ENCODE measurements at places on chromosomes 7 and 10.

- DNase-seq: peak; percentile 47
Measured at GRCh38 chr10:70558871-70559810, 43.4 kb downstream of the PRF1 start.

- no peak for DNase-seq
Measured at GRCh38 chr7:49580000-49580399, 193.4 kb upstream of the VWC2 start.

DNA sequence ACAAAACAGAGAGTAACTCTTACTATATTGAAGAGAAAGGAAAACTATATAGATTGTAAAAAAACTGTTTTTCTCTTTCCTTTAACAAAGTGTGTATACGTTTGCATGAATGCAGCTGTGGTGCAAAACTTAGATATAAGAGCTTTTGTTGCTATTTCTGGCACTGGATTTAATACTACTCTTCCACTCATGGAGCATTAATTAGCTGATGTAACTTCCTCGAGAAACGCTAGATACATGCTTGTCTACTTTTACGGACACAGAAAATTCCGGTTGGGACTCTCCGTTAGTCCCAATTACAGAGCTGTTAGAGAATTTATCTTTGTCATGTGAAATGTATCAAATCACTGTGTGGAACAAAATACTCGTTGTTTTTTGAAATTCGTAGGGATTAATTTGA lies 135.5 kb downstream of the ZNF22 start:
- DNase-seq: no peak

- DNase-seq: no peak
Measured at GRCh38 chr7:36633377-36633776, 90.9 kb downstream of the AOAH start.

DNA sequence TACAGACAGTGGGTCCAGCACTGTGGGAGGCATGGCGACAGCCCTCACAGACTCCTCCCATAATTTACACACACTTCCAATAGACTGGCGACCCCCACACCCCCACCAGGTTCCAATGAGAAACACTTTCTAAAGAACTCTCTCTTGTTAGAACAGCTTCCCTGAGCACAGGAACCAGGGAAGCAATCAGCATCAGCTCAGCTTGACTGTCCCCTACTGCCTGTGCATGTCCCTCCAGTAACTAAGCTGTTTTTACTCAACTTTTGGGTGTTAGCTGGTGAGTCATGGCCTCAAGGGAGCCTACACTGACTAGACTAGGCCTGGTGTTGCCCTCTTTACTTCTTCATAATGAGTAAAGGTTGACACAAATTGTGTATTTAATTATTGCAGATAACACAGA lies 32.6 kb upstream of the HERPUD2 start:
- DNase-seq: no peak

DNA sequence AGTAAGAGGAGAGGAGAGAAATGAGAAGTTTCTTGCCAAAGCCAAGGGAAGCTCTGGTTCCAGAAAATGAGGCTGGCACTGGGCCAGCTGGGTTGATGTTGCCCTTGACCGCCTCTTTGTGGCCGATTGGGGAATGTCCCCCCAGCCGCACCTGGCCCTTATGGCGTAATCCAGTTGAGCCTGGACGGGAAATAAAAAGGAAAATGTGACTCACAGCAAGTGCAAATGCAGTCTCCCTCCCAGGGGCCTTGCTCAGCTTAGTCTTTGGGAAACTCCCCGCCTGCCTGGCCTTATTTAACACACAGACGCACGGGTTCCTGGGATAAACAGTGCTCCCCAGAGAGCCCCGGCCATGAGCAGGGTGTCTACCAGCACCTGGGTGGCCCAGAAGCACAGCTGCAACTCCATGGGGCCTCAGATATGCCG lies 174.8 kb downstream of the KIAA1217 start:
- DNase-seq: no peak

GRCh38 chr7:151661587-151661986 lies 141.9 kb upstream of the RHEB start:
- no peak for DNase-seq

GRCh38 chr7:88465600-88465999 lies 158.9 kb upstream of the STEAP4 start:
- no peak for DNase-seq

DNA sequence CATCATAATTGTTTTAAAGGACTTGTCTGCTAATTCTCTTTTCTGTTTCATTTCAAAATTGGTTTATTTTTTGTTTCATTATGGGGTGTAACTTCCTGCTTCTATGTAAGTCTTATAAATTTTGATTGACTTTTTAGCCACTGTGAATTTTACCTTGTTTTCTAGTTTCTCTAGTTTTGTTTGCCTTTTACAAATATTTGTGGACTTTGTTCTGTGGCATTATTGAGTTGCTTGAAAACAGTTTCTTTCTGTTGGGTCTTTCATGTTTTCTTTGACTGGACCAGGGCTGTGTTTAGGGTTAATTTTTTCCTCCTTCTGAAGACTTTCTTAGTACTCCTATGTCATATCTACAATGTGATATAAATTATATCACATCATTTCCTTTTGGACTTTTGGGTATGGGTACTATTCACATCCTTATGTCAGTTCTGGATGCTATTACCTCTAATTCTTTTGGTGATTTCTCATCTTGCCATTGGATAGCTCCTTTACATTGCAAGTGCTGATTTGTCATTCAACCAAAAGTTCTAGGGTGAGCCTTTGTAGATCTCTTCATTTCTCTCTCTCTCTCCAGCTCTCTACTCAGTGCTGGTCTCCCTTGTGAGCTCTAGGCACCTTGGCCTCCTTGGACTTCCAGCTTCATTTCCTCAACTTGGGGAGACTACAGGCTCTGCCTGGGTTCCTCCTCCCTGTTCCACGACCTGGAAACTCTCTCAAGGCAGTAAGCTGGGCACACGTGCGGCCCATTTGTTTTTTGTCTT lies 36.9 kb downstream of the MLLT10 start:
- DNase-seq: no peak

GRCh38 chr10:79449181-79450146 lies 4.0 kb upstream of the ZCCHC24 start:
- no peak for DNase-seq

DNA sequence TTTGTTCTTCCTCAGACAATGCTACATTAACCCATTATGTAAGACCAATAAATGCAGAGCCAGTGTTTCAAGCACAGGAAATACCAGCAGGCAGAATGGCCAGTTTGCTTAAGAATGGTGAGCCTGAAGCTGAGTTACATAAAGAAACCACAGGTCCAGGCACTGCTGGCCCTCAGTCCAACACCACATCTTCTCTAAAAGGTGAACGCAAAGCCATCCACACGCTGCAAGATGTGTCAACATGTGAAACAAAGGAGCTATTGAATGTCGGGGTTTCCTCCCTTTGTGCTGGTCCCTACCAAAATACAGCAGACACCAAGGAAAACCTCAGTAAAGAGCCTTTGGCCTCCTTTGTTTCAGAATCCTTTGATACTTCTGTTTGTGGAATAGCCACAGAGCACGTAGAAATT lies 63.8 kb downstream of the TASOR2 start:
- DNase-seq: no peak

DNA sequence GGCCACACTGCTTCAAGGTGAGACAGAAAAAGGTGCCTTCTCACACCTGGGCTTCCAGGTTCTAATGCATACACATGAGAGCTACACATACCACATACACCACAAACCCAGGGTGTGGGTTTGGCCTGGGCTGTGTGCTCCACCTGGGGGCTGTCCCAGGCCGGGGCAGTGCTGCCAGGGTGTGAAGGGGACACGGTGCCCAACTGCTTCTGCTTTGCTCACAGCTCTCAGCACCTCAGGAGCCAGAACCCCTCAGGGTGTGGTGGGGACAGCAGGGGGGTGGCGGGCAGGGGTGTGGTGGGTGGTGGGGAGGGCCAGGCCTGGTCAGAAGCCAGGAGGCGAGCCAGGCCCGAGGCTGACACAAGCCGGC lies 51.1 kb downstream of the TMEM209 start:
- no peak for DNase-seq

DNA sequence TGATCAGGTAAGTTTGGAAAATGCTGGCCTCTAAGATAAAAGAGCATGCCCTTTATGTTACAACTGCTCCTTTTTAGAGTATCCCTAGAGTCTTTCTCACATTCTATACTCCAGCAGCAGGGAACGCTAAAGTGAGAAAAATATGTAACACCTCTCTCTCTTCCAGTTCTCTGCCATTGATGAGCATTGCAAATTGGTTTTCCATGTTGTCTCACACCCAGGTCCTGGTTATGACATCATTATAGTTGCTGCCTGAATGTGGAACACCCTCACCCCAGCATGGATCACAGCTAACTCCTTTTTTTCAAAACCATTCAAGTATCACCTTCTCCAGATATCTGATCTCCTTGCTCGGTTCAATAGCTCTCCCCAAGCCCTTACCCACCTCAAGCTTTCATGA lies 84.4 kb downstream of the DGKI start:
- DNase-seq: no peak

DNA sequence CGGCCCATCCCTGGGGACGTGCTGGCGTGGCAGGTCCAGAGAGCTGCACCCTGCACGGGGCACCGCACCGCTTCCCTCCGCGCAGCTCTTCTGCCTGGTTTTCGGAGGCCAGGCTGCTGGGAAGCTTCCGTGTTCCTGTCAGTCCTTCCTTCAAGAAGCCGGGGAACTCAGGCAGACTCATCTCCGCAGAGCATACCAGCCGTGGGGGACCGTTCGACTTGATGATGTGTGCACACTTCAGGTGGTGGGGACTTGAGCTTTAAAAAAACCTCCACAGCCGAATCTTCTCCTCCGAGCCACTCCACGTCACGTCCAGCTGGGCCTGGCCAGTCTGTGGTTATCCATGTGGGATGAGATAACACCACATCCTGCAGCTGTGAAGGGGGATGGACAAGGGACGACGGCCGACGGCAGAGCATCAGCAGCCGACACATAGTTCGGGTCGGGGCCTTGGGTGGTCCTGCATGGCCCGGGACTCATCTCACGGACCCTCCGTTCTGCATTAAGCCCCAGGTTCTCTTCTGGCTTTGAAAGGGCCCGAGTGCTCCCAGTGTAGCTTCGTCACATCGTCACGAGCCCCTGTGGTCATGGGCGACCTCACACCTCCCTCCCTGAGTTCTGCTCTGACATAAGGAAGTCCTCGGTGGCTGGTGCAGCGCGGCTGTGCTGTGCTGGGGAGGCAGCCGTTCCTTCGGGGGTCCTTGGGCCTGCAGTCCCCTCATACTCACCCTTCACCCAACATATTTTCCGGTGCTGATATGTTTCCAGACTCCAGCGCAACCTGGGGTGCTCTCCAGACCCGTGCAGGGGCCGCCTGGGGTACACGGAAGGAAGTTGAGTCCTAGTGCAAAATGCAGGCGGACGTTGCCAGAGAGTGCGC lies 4.5 kb upstream of the BHLHA15 start:
- peak; percentile 1 for DNase-seq

- DNase-seq: no peak
Measured at GRCh38 chr7:42736931-42737330, 174.9 kb downstream of the C7orf25 start.

DNA sequence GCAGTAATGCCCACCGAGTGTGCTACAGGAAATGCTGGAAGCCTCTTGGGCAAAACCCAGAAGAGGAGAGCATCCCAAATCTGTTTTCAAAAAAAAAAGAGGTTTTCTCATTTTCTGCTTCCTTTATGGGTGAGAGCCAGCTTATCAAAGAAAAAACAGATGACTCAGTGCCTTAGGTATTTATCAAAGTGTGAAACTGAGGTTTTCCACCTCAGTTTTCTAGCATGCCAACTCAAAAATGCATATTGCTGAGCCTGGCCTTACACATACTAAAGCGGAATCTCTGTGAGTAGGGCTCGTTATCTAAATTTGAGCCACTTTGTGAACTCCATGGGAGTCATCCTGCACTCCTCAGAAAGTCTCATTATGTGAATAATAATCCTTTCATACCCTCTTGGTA lies 705.1 kb downstream of the SUGCT start:
- DNase-seq: no peak

DNA sequence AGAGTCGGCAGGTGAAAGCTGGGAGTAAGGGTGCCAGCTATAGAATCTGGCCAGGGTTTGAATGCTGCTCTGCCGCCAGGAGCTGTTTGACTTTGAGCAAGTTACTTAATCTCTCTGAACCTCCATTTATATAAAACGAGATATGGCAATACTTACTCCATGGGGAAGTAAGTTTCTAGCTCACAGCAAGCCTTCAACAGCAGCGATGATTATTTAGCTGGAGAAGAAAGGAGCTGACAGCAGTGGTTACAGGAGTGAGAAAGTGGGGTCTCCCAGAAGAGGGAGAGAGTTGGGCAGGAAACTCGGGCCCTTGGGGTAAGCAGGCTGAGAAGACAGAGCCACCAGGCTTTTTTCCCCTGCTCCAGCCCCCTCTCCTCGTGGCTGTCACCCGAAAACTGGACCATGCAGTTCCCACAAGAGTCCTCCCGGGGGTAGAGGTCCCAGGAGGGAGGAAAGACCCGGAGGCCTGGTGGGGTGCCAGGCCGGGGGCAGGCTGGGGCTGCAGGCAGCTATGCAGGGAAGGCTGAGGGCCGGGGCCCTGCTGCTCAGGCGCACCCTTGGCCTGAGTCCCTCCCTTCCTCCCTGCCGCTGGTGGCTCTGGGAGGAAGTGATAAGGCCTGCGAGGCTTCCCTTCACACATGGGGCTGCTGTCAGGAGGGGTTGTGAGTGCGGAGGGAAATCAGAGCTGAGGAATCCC lies 3.5 kb downstream of the NOS3 start:
- DNase-seq: peak; percentile 51

- no peak for DNase-seq
Measured at GRCh38 chr7:71504697-71505441, 372.9 kb downstream of the GALNT17 start.

GRCh38 chr7:13097499-13097898 lies 410.1 kb downstream of the ARL4A start:
- DNase-seq: no peak

DNA sequence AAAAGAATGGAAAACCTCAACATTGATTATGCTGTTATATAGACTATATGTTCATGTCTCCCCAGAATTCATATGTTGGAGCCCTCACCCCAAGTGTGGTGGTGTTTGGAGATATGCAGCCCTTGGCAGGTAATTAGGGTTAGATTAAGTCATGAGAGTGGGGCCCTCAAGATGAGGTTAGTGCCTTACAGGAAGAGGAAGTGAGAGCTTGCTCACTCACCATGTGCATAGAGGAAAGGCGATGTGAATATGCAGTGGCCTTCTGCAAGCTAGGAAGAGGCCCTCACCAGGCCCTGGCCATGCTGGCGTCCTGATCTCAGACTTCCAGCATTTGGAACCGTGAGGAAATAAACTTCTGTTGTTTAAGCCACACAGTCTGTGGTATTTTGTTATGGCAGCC lies 14.8 kb downstream of the ZNF33A start:
- DNase-seq: peak; percentile 17

DNA sequence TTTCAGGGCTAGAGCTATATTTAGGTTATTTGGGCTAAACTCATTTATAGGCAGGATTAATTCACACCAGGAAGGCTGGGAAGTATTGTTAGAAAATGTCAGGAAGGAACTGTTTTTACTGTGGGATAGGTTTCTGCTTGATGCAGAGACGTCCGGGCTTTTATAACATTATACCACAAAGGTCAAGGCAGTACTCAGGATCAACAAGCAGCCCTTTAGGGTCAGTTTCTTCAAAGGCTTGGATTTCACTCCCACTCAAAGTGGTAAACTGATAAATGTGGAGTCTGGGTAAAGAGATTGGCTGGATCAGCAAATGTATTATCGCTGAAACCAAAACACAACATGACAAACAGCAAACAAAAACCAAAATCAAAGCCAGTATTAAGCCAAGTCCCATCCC lies 127.2 kb downstream of the ARL5B start:
- no peak for DNase-seq

- DNase-seq: no peak
Measured at GRCh38 chr10:8229153-8229552, 174.7 kb downstream of the GATA3 start.

- no peak for DNase-seq
Measured at GRCh38 chr10:60208676-60209269, 180.9 kb downstream of the ANK3 start.

GRCh38 chr7:135257790-135258189 lies 24.2 kb downstream of the STRA8 start:
- DNase-seq: no peak

GRCh38 chr10:29725133-29725720 lies 90.5 kb upstream of the SVIL start:
- peak; percentile 66 for DNase-seq

Data from CD14-positive monocyte (primary cell).